Stimulated activated CD4-positive, alpha-beta T cell treated with anti-CD3 and anti-CD28 coated beads, TNF-alpha, amount 100 ng/mL, for 1 hour (primary cell): ENCODE measurements at places on chromosomes 1 and 21.

DNA sequence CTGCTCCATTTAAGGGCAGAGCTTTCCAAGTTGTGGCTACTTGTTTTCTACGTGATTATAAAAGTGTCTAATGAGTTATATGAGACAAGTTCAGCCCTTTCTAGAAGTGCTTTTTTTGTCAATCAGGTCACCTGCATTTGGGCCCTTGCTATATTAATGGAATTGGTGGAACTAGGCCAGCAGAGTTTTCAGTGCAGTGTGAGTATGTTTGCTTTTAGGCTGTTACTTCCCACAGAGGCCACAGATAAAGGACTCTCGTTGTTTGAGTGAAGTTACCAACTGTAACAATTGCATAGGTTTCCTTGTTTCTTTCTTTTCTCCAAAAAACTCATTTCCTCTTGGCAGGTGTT is 10.9 kb downstream of the SMAP2 start:
- DNase-seq: no peak

- no peak for DNase-seq
These were observed 139.8 kb downstream of the NCAM2 start for GRCh38 chr21:21137986-21138385.

GRCh38 chr1:155241069-155241679 is 14.1 kb downstream of the ENTREP3 start:
- peak; percentile 25 for DNase-seq

GRCh38 chr1:17741052-17741451 is 14.1 kb upstream of the ACTL8 start:
- no peak for DNase-seq

DNA sequence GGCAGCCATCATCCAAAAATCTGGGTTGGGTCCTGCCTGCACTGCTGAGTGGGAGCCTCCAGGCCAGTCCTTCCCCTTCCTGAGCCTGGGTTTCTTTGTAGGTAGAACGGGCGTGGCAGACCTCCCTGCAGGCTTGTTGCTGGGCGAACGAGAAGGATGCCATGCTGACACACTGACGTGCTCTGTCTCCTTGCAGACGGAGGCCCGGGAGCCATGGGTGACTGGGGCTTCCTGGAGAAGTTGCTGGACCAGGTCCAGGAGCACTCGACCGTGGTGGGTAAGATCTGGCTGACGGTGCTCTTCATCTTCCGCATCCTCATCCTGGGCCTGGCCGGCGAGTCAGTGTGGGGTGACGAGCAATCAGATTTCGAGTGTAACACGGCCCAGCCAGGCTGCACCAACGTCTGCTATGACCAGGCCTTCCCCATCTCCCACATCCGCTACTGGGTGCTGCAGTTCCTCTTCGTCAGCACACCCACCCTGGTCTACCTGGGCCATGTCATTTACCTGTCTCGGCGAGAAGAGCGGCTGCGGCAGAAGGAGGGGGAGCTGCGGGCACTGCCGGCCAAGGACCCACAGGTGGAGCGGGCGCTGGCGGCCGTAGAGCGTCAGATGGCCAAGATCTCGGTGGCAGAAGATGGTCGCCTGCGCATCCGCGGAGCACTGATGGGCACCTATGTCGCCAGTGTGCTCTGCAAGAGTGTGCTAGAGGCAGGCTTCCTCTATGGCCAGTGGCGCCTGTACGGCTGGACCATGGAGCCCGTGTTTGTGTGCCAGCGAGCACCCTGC is 1.4 kb downstream of the GJA4 start:
- no peak for DNase-seq

- no peak for DNase-seq
These were observed 86.5 kb downstream of the LACTBL1 start for GRCh38 chr1:22886211-22886610.
